ENCODE measurements at places on chromosomes 6 and 20. TPM values are rescaled to one million over a fixed set of nuclear protein-coding genes. Genes with fewer than 3 reads are reported as not detected.

GRCh38 chr20:38939686-38940085 lies 13.5 kb downstream of the FAM83D start:
- DNase-seq: no peak

The FNDC1 gene
- under 0.01 TPM for total RNA-seq

The BMP5 gene
- under 0.01 TPM for total RNA-seq

The C6orf132 gene
- total RNA-seq: 2.6 TPM

The RNGTT gene
- total RNA-seq: 38.0 TPM

- DNase-seq: no peak
Measured at GRCh38 chr6:35197196-35197595, 16.6 kb upstream of the SCUBE3 start.

DNA sequence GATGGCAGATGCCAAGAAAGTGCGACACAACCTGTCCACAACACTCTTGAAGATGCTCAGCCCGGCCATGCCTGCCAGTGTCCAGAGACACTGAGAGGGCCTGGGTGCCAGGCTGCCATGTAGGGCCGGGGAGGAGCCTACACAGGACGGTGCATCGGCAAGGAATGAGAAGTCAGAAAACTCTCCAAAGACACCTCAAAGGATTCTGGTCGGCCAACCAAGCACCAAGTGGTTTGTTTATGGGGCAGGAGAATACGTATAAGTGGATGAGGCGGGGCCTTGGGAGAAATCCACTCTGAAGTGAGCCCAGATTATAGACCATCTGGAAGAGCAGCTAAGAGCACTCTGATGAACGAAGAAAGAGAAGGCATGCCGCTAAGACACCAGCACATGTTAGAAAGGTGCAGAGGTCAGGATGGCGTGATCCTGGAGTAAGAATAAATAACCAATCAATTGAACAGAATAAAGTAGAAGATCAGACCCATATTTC lies 120.7 kb upstream of the FOXQ1 start:
- no peak for DNase-seq
